ENCODE measurements at places on chromosomes 16 and 17. TPM values are rescaled to one million over a fixed set of nuclear protein-coding genes. Genes with fewer than 3 reads are reported as not detected.

DNA sequence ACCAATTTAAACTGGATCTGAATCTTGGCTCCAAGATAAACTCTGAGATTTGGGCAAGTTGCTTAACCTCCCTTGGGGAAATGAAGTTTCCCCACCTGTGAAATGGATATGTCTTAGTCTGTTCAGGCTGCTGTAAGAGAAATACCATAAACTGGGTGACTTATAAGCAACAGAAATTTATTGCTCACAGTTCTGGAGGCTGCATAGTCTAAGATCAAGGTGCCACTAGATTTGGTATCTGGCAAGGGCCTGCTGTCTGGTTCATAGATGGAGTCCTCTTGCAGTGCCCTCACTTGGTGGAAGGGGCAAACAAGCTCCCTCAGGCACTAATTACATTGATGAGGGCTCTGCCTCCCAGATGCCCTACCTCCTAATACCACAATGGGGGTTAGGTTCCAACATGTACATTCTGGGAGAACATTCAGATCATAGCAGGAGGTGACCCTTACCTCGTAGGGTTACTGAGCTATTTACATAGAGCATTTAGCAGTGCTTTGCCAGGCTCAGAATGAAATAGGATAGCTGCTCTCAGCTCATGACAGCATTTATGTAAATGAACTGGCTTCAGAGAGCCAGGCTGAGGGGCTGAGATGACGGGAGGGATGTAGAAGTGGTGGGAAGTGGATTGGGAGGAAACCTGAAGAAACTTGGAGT, 83.9 kb downstream of the SPECC1 start:
- DNase-seq: no peak

GRCh38 chr17:56309897-56310296, 156.6 kb downstream of the ANKFN1 start:
- DNase-seq: no peak

- DNase-seq: no peak
Measured at GRCh38 chr16:86771506-86772460, 193.4 kb downstream of the FOXL1 start.

GRCh38 chr17:74738051-74738996, 1.3 kb downstream of the RAB37 start:
- peak; percentile 83 for DNase-seq

DNA sequence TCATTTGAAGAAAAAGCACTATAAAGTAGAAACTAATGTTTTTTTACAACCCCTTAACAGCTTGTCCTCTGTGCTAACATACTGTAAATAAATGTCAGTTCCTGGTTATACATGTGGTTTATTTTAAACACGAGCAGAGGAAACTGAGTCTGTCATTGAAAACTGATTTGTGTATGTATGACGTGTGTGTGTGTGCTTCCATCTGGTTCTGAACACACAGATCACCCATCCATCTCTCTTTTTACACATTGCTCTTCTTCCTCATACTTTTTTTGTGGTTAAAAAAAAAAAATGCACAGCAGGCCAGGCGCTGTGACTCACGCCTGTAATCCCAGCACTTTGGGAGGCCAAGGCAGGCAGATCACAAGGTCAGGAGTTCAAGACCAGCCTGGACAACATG, 49.5 kb downstream of the ZNF423 start:
- DNase-seq: peak; percentile 80

GRCh38 chr16:87733190-87733589, 32.6 kb downstream of the KLHDC4 start:
- no peak for DNase-seq

The KRT17 gene
- 5.5 TPM for polyA plus RNA-seq

DNA sequence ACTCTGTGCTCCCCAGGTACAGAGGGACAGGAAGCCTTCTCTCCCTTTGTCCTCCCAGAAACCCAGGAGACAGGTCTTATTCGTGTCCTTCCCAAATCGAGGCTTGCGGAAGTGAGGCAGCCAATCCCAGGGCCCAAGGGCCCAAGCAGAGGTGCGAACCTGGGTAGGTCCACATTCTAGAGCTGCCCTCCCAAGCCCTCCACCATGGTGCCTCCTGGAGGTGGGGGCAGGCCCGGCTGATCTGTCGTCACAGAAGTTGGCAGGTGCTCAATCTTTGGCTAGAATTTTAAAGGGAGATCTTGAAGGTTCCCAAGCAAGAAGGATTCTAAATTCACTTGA, 21.5 kb downstream of the MRC2 start:
- DNase-seq: no peak

- DNase-seq: no peak
Measured at GRCh38 chr17:55545806-55546205, 34.6 kb upstream of the SMIM36 start.

GRCh38 chr17:10013365-10014112, 108.5 kb upstream of the RCVRN start:
- no peak for DNase-seq

GRCh38 chr16:87671221-87671620, 68.9 kb downstream of the JPH3 start:
- DNase-seq: no peak

GRCh38 chr17:54770836-54771235, 129.8 kb upstream of the TOM1L1 start:
- DNase-seq: no peak

DNA sequence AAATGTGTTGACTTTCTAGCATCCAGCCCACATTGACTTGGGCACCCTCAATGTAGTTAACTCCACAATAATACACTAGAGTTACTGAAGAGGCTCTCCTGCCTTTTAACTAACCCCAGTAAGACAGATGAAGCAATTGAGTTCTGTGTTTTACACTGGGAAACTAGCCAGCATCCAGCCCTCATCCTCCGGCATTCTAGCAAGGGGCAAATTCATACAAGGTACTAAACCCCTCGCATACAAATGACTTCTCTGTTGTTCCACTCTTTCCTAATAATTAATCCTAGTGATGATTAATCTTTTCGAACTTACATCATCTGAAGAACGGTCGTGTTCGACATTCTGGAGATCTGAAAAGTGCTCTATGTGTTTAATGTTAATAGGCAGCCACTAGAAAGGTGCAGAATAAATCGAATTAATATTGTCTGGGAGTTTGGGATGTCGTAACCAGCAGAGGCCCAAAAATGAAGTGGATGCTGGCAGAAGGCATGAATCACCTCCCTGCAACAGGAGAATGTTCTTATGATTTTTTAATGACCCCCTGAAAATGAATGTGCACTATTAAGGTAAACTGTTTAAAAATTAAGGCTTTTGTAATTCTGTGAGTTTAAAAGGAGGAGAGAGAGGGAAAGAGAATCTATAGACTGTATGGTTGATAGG, 249.4 kb downstream of the SNX29 start:
- DNase-seq: no peak

The KRTAP4-9 gene
- not detected for polyA plus RNA-seq

DNA sequence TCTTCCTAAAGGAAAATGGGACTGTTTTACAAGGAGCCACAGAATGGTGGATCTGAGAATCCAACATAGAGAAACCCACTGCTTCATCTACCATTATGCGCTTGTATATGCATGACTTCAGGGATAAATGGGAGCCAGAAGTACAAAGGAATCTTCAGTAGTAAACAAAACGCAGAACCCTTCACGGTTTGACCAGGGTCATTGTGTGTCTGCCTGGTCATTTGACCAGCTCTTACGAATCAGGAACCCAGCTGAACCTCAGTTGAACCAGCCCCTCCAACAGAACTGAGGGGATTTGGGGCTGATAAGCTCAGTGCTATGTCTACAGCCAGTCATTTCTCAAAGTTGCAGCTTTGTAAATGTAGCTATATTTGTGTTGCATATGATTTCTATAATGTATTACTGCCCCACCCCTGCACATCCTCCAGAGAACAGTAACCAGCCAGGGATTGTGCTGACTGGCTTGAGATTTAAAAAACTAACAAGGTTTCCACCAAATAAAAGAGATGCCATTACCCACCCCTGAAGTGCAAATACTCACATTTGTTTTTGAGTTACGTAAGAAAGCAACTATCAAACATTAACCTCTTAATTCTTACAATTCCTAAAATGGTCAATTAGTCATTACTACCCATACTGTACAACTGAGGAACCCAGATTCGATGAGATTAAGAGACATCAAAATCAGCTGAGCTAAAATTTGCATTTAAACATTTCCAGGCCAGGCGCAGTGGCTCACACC, 6.3 kb downstream of the CMTM4 start:
- no peak for DNase-seq
